PC-9 (cell line): ENCODE measurements at places on chromosomes 7 and 10.

GRCh38 chr10:47146572-47146971 lies 153.4 kb upstream of the GDF10 start:
- no peak for DNase-seq

GRCh38 chr7:332646-333392 lies 42.8 kb downstream of the FOXL3 start:
- no peak for DNase-seq

DNA sequence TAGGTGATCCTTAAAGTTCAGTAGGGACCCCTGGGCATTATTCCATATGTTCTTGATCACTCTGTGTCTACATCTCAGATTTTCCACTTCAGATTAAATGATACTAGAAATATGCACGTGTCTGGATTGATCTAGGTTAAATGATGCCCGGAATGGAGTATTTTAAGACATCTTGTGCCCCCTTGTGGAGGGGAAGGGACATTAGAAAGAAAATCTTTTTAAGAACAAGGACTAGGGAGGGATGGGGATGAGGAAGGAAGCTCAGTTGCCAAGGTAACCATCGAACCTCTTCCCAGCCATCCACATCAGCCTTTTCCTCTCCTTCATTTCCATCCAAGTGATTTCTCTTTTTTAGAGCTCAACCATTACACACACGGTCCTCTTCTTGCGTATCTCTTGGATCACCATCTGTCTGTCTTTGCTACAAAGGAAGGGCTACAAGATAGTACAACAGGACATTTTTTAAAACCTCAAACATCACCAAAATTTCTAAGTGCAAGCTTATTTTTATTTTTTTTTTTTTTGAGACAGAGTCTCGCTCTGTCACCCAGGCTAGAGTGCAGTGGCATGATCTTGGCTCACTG lies 40.5 kb downstream of the PRSS2 start:
- DNase-seq = peak; percentile 78

- DNase-seq = no peak
Observed at GRCh38 chr7:45342236-45342635, 184.6 kb downstream of the RAMP3 start.
